Activated T-cell treated with anti-CD3 and anti-CD28 coated beads for 48 hours (primary cell): ENCODE measurements at places on chromosomes 16 and 17.

- DNase-seq = no peak
Observed at GRCh38 chr16:4067262-4068001, 48.8 kb downstream of the ADCY9 start.

GRCh38 chr17:78715000-78715771 lies 66.9 kb downstream of the CYTH1 start:
- no peak for DNase-seq

DNA sequence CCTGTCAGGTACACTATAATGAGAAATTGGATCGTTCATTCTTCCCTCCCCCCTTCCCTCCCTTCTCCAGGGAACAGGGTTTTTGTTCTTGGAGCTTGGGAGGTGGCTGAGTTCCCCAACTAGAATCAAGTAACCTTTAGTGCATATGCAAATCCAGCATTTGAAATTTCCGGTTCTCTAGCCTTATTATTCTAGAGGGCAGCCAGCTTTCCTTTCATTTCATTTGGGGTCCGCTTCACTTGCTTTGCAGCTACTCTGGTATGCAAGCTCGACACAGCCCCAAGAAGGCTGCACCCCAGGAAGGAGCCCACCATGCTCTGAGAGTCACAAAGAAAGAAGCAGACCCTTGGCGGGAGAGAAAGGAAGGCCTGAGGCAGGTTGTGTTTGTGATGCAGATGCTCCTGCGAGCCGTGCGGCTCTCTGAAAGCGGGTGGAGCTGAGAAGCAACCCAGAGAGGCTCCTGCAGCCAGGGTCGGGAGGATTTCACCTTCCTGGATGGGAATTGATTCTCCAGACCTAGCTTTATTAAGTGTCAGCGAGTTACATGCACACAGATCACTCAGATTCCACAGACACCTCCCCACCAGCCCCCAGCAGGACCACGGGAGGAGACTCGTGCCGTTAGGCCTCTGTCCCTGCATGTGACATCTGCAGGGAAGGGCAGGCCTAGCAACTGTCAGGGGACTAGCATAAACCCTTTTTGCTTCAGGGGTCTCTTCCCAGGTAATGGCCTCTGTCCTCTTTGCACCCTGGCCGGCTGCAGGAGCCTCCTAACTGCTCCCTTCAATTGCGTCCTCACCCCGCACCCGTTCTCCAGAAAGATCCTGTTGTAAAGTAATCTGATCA lies 34.5 kb downstream of the PMM2 start:
- DNase-seq = no peak

GRCh38 chr16:66287416-66287815 lies 79.1 kb upstream of the CDH5 start:
- DNase-seq = no peak

- DNase-seq = no peak
Observed at GRCh38 chr16:70604407-70605282, 41.7 kb upstream of the IL34 start.

GRCh38 chr17:81489998-81490992 lies 22.3 kb downstream of the ACTG1 start:
- no peak for DNase-seq

DNA sequence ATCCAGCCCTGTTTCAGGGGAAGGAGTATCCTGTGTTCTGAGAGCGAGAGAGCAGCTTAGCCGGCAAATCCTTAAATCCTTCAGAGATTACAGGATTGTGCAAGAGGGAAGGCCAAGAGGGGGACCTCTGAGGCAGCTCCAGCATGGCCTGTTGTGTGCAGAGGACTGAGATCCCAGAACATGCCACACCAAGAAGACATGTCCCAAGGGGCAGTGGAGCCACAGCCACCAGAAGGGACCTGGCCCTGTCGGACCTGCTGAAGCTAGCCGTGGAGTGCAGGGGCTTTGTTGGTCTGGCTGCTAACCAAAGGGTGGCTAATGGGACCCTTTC lies 1.6 kb upstream of the MRC2 start:
- DNase-seq = no peak

GRCh38 chr16:85057948-85058347 lies 30.4 kb downstream of the KIAA0513 start:
- DNase-seq = no peak

GRCh38 chr17:40617678-40618240 lies 29.9 kb downstream of the SMARCE1 start:
- no peak for DNase-seq

GRCh38 chr16:51577621-51578303 lies 426.7 kb upstream of the SALL1 start:
- no peak for DNase-seq

DNA sequence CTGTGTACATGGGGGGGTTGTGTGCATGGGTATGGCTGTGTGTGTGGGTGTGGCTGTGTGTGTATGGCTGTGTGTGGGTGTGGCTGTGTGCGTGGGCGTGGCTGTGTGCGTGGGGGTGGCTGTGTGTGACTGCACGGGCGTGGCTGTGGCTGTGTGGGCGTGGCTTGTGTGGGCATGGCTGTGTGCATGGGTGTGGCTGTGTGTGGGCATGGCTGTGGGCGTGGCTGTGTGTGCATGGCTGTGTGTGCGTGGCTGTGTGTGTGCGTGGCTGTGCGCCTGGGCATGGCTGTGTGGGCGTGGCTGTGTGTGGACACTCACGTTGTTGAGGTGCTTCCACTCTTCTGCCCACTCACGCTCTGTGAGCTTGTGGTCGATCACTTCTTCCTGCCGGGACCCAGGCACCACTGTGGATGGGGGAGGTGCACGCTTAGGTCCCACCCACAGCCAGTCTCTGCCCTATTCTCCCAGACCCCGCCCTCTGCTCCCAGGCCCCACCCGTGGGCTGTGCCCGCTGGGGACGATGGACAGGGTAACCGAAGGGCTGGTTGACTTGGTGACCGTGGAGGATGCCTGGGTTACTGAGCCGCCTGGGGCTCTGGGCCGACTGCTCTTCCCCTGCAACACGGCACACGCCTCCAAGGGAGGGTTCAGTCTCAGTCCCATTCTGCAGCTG lies 16.0 kb upstream of the PABPN1L start:
- DNase-seq = no peak

- DNase-seq = no peak
Observed at GRCh38 chr17:56885312-56885657, 28.6 kb downstream of the TRIM25 start.

DNA sequence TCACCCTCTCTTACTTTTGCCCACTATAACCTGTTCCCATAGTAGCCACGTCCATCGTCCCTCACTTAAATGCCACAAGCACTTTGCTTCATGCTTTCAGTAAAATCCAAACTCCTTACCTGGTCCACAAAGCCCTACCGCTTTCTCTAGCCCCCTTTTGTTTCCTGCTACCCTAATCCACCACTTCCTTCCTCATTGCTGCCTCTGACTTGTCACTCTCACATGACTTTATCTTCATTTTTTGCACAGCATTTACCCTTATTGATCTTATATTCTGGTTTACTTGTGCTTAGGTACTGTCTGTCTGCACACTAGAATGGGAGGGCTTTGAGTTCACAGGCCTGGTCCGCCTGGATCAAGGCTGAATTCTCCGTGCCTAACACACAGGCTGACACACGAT lies 340.0 kb downstream of the XYLT1 start:
- DNase-seq = no peak

GRCh38 chr16:56636616-56637413 lies 1.7 kb upstream of the MT1A start:
- DNase-seq = no peak

DNA sequence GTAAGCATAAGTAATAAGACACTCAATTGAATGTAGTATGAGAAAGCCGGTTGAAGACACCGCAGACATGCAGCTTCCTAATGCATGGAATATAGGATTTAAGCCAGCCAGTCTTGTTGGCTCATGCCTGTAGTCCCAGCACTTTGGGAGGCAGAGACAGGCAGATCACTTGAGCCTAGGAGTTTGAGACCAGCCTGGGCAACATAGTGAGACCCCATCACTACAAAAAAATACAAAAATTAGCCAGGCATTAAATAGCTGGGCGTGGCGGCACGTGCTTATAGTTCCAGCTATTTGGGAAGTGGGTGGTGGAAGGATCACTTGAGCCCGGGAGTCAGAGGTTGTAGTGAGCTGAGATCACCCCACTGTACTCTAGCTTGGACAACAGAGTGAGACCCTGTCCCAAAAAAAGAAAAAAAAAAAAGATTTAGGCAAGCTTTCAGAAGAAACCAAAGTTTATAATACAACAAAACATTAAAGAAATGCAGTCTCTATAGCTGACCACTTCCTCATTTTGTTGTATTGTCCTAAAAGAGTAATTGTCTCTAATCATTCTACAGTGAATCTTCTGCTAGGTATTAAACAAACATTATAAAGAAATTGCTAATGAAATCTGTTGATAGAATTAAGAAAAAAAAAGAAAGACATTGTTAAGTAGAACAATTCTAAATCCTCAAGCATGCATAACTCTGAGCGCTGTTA lies 68.6 kb upstream of the KIFC3 start:
- DNase-seq = no peak

GRCh38 chr17:57902800-57903759 lies 52.1 kb downstream of the CUEDC1 start:
- DNase-seq = no peak

DNA sequence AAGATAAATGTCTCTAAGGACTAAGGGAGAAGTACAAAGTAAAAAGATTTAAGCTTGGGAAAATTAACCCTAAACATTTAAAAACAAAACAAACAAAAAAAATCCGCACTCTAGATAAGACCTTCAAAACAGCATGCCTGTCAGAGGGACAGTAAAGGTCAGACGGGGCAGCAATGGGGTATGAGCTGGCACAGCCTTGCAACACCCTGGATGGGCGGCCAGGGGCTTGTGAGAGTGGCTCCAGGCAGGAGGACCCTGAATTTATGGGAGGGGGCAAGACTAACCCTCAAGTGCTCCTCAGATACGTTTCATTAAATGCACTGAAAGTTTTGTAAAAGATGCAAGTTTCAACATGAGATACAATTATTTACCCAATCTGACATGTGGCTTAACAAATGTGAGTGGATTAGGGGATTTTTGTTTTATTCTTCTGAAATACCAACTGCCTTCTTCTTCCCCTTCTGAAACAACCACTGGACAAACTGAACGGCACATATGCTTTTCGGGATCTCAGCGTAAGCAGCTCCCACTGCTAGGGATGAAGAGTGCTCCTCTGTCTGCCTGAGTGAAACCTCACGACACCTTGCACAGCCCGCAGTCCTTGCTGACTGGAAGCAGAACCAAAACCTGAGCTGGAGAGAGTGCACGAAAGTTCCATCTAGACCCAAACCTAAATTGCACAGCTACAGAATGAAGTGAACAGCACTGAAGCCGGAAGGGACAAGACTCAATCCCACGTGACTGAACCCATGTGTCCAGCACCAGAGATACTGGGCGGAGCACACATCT lies 128.4 kb downstream of the ANKRD11 start:
- no peak for DNase-seq

- DNase-seq = no peak
Observed at GRCh38 chr16:4176906-4177417, 60.7 kb upstream of the ADCY9 start.

DNA sequence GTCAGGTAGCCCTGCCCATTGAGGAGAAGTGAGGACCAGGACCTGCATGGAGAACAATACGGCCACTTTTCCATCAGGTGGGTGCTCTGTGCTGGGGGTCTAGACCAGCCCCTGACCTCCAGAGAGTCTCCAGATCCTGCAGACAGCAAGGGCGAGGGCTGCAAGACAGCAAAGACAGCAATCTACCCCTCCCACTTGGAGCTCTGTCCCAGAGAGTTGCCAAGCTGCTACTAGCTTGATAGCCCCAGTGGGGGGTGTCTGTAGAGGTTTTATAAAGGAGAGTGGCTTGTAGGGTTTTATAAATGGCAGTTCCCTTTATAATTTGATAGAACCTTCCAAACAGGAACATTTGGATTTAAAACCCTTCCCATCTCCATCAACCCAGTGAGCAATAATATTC lies 16.7 kb upstream of the SLFN11 start:
- no peak for DNase-seq

DNA sequence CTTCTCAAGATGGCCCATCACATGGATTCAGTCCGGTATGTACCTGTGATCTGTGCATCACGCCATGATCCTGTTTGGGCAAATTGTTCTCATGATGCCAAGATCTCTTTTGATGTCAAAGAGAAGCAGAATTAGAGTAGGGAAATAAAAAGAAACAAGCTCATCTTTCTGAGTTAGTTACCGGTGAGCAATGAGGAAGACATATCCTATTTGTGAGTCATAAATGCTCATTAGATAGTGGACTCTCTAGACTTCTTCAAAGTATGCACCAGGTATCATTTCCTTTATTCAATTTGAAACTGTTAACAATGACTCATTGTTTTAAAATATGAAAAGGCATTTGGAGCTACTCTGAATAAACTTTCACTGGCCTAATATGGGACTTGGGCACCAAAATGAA lies 8.0 kb upstream of the KRTAP4-12 start:
- DNase-seq = no peak

GRCh38 chr17:46958041-46958591 lies 20.9 kb downstream of the RPRML start:
- no peak for DNase-seq

DNA sequence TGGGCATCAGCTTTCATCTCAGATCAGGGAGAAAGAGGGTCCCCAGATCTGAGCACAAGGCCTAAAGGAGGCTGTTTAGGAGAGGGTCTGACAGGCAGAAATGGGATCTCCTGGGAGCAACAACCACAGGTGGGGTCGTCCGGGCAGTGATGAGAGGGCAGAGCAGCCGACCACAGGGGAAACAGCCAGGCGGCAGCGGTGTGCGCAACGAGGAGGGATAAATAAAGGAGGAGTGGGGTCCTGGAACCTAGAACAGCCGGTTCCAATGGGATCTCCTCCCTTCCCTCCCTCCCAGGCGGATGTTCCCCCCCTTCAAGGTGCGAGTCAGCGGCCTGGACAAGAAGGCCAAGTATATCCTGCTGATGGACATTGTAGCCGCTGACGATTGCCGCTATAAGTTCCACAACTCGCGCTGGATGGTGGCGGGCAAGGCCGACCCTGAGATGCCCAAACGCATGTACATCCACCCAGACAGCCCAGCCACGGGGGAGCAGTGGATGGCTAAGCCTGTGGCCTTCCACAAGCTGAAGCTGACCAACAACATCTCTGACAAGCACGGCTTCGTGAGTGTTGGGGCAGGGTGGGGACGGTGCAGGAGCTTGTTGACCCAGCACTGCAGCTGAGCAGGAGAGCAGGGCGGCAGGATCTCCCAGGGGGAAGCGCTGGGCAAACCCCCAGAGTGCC lies 1.9 kb downstream of the TBX2 start:
- no peak for DNase-seq

GRCh38 chr17:9908649-9909042 lies 3.6 kb upstream of the RCVRN start:
- no peak for DNase-seq

- no peak for DNase-seq
Observed at GRCh38 chr17:71726341-71726740, 394.5 kb upstream of the SOX9 start.

DNA sequence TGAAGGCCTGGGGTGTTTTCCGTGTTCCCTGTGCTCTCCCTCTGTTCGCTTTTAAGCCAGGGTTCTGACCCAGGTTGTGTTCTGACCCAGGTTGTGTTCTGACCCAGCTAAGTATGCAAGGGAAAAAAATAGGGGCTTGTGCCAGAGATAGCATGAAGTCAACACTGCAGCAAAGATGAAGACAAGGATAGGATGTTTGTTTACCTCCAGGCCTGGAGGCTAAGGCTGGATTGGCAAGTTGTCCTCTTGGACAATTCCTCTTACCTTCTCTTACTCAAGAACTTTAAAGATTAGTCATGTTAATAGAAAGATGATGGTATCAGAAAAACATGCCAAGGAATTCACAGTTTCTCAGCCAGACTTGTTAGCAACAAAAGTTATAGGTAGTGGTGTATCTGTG lies 19.4 kb downstream of the LYRM9 start:
- no peak for DNase-seq
